Psoas muscle (tissue), 8 donors: ENCODE measurements at places on chromosomes 12 and 14. TPM values are rescaled to one million over a fixed set of nuclear protein-coding genes. Genes with fewer than 3 reads are reported as not detected.

- no peak for DNase-seq
These were observed 369.1 kb downstream of the PRKD1 start for GRCh38 chr14:29558516-29558915.

GRCh38 chr12:129570796-129571400 lies 332.9 kb downstream of the TMEM132D start:
- no peak for DNase-seq

GRCh38 chr14:97959251-97959650 lies 1162.1 kb downstream of the VRK1 start:
- DNase-seq, result no peak

- DNase-seq, result no peak
These were observed 133.3 kb downstream of the TBX5 start for GRCh38 chr12:114272605-114273004.

GRCh38 chr14:103456167-103456835 lies 66.3 kb downstream of the CKB start:
- no peak for DNase-seq

GRCh38 chr14:53613404-53614253 lies 343.0 kb downstream of the BMP4 start:
- no peak for DNase-seq

STYK1 gene
- total RNA-seq, result 0.06 TPM

FSCB gene
- not detected for total RNA-seq
